ENCODE measurements at places on chromosomes 4 and X.

DNA sequence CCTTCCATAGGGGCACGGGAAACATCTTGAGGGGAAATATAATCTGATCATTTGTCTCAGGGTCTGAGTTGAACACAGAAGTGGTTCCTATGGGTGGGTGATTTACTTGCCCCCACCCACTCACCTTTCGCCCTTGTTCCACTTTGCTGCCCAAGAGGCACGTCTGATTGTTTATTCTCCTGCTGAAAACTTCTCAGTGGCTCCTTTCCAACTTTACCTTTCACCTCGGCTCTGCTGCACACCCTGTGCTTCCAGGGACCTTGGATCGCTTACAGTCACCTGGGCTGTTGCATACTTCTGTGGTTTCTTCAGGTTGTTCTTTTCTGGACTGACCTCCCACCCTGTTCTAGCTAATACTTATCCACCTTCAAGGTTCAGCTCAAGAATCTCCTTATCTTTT lies 213.4 kb upstream of the JADE1 start:
- no peak for DNase-seq

DNA sequence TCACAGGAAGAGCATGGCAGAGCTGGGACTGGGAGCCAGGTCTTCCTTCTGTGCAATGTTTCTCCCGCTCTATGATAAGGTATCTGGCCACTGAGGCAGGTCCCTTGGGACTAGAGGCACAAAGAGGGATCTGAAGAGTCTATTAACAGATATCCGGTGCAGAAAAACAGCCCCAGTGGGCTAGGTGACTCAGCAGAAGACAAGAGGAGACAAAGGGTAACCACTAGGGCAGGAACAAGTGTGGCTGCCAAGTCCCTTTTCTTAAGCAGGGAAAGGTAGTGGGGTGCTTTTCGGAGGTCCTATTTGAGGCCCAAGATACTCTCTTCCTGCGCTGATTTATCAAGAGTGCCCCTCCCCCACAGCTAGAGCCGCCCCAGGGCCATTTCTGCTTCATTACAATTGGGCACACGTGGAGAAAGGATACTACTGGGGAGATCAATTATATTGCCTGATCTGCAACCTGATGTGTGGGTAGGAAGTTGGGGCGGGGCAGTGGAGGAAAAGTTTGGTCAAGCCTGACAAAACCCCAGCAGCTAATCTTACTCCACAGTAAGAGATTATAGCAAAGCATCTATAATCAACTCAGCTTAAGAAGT lies at the start of gene DGAT2L6:
TSS of gene DGAT2L6 (plus strand) at position 546 of the 596 bp plus-strand sequence. CDS start 100 bp downstream, outside the sequence.
- no peak for DNase-seq

DNA sequence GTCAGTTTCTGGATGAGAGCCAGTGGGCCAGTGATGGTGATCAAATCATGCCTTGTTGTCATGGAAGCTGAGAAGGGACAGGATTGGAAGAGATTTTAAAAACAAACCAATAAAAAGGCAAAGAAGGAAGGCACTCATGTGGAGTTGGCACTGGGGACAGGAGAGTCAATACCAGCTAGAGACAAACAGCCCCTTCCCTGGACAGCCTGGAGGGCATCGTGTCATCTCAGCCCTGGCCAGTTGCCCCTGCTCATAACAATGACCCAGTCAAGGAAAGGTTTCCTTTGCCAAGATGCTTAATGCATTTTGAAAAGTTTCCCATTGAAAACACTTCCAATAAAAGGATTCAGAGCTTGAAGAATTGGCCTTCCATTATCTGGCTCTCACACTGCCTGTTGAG lies 55.5 kb downstream of the SCML1 start:
- DNase-seq: no peak

- no peak for DNase-seq
Observed at GRCh38 chr4:185794637-185795036, 17.4 kb downstream of the SORBS2 start.

DNA sequence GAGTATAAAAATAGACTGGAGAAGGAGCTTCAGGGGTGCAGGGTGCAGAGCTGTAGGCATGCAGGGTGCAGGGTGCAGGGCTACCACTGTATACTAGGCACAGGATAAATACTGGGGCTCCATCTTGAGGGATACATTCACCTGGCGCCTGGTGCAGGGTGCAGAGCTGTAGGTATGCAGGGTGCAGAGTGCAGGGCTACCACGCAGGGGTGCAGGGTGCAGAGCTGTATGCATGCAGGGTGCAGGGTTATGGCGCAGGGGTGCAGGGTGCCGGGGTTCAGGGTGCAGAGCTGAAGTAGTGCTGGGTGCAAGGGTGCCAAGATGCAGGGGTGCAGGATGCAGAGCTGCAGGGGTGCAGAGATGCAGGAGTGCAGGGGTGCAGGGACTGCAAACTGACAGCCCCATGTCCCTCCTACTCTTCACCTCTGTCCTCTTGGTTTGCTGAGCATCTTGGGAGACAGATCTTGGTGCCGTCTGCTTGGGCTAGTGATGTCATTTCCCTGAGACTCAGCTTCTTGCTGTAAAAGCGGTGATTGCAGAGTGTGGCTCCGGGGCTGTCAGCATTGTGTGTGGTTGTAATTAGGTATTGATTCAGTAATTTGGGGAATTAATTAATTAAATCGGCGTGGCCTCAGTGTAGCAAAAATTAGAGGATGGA lies 91.2 kb downstream of the ADRA2C start:
- no peak for DNase-seq

DNA sequence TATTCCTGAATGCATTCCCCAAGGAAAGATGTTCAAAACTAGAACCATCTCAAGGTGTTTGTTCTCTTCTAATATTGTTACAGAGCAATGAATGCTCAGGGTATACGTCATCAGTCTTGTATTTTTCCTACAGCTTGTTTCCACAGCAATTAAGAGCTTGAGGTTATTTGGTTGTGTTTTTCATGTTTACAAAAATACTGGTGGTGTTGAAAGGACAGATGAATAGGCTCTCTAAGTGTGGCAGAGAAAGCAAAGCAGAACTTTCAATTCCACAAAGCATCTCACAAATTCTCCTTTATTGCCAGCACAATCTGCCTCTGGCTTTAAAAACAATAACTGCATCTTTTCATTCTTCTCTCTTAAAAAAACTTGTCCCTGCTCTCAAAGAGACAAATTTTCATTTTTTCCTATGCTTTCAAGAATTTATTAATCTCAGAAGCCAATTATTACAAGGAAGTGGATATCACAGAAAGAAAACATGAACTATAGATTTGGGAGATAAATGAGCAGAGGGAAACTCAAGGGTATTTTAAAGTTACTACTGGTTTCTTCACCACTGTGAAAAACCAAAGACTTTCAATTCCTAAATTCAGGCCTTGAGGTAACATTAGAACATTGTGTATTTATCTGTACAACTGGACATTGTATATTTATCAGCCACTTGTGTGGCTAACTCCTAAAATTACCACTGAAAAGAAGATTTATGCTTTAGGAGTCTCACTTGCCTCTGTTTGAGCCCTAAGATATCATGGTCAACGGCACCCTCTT lies 49.2 kb downstream of the DDX53 start:
- no peak for DNase-seq

- DNase-seq: no peak
Observed at GRCh38 chr4:85740431-85740861, 265.5 kb downstream of the ARHGAP24 start.

DNA sequence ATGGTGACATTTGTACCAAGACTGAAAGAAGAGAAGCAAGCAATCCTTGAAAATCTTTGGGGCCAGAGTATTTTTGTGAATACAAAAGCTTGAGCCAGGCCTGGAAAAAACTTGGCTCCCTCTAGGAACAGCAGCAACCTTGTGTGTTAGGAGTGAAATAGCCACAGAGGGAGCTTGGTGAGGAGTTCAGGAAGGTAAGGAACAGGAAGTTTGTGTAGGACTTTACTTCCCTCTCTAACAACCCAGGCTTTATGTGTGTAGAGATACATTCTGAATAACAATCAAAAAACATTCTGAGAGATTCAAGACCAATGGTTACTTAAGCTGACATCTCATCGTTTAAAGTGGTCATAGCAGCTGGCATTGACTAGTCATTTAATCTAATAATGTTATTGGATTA lies 668.5 kb downstream of the PCDH18 start:
- DNase-seq: peak; percentile 11

GRCh38 chr4:53593765-53594164 lies 2.5 kb upstream of the LNX1 start:
- DNase-seq: no peak

GRCh38 chr4:3285558-3286334 lies 7.1 kb upstream of the RGS12 start:
- no peak for DNase-seq

DNA sequence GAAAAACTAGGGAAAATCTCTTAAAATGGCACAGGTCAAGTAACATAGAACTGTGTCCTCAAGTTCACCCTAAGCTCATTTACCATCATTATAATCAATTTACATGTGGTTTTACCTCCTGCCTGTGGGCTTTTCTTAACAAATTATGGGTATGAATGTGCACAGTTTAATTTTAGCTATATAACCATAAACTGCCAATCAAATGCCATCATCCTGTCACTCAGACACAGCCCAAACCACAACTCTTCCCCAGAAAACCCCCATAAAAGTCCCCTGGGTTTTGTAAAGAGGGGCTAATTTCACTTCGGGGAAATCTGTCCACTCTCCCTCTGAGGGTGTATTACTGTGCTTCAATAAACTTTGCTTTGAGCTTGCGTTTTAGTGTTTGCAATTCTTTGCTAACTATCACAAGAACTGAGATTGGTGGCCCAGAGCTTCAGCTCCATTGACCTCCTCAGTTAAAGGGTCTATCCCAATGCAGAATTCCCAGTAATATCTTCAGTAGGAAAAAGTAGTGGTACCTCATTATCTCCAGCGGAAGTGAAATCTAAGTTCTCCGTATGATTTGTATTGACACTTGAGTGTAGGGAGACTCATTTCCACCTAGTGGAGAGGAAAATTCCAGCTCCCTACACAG lies 394.6 kb downstream of the SPOCK3 start:
- DNase-seq: no peak

DNA sequence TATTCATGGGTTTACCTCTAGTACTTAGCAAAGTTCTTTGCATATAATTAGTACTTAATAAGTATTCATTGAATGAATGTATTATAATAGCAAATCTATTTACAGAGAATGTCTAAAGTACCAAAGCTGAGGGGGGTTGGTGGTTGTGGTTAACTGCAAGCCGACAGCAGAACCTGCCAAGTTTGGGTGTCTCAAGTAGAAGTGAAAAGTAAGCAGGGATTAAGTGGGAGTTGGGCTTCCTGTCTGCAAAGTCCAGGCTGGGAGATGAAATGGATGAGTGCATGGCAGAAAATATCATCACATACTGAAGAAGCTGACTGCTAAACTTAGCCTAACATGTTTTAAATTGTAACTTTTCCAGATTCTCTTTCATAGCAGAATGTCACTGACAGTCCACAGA lies 169.6 kb downstream of the CAMK2D start:
- DNase-seq: peak; percentile 57

DNA sequence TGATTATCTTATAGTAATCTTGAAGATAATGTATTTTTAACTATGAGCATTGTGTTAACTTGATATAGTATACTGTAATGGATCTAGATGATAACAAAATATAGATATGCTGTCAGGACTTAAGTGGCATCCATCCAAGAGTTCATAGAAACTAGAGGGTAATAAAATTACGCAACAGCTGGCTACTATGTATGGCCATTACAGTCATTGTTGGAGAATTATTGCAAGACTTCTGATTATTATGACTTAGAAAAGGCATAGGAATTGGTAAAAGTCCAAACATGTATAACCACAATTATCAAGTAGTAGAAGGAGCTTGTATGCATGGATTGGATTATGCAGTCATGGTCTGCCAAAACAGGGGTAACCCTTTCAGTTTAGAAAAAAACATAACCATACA lies 9.5 kb downstream of the OGT start:
- peak; percentile 76 for DNase-seq

GRCh38 chrX:23890933-23891332 lies 16.8 kb downstream of the APOO start:
- DNase-seq: no peak

- DNase-seq: no peak
Observed at GRCh38 chrX:29541038-29541437, 674.3 kb upstream of the MAGEB2 start.

DNA sequence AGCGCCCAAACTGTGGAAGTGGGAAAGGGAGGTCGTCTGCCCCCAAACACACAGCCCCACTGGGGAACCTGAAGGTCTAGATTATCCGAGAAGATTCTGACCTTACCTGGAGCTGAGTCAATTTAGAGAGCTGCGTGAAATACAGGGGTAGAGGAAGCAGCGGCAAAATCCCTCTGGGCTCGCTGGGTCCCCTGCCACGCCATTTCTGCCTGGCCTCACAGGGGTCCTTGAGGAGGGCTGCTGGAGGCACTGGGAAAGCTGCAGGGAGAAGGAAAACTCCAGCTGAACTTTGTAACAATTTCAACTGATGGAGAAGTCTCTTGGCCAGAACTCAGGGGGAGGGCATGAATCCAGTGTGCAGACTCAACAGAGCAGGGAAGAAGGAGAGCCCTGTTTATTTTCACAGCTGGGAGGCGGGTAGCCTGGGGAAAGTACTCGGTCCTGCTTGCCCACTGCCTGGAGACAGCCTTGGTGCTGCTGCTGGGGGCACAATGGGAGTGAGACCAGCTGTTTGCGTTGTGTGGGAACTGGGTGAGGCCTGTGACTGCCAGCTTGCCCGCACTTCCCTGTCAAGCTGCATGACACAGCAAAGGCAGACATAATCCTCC lies 93.2 kb upstream of the MAPK10 start:
- DNase-seq: peak; percentile 36

DNA sequence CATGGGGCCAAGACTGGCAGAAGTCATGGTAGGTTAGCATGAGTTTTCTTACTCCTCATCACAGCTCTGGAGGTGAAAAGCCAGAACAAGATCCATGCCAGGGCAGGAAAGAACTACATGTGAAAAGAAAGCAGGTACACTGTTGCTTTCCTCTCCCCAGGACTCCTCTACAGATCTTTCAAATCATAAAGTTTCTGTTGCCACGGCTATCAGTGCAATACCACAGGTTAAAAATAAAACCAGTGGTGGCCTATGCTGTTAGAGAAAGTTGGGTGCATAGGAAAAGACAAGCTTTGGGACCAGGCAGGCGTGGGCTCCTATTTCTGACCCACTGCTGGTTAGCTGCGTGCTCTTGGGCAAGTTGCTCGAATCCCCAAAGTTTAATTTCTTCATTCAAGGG lies 81.4 kb downstream of the SH3RF1 start:
- DNase-seq: no peak
